ENCODE measurements at places on chromosomes 5 and 9.

- DNase-seq: no peak
Observed at GRCh38 chr9:86925686-86926085, 21.6 kb downstream of the GAS1 start.

GRCh38 chr9:109317311-109317978 lies 3.4 kb downstream of the EPB41L4B start:
- DNase-seq: no peak

DNA sequence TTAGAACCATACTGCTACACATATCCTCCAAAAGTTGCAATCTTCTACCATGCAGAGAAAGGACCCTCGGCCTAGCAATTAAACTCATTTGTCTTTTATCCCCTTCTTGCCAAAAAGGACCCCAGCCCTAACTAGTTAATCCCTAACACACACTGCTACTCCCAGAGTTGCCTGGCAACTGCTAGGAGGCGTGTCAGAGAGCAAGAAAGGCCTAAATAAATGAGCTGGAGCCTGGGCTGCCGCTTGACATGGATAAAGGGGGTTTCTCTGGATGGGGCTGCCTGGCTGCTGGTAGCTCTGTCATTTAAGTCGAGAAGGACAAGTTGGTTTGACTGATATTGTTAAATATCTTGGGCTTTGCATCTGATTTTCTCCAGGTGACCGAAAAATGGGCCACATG lies 194.8 kb downstream of the CRB2 start:
- no peak for DNase-seq

DNA sequence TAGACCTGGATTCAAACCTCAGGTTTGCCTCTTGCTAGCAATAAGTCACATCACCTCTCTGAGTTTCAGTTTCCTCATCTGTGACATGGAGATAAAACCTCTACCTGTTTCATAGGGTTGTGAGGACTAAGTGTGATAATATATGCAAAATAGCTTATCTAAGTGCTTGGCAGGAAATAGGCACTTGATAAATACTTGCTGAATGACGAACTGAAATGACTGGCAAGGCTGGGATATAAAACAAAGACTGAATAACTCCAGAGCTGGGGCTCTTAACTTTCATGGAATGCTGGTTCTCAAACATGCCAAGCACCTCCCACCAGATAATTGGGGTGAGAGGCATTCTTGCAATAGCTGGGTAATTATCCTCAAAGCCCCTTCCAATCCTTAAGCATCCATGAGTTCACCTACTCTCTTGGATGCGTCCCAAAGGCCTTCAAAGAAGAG lies 87.6 kb downstream of the ADRB2 start:
- DNase-seq: no peak

DNA sequence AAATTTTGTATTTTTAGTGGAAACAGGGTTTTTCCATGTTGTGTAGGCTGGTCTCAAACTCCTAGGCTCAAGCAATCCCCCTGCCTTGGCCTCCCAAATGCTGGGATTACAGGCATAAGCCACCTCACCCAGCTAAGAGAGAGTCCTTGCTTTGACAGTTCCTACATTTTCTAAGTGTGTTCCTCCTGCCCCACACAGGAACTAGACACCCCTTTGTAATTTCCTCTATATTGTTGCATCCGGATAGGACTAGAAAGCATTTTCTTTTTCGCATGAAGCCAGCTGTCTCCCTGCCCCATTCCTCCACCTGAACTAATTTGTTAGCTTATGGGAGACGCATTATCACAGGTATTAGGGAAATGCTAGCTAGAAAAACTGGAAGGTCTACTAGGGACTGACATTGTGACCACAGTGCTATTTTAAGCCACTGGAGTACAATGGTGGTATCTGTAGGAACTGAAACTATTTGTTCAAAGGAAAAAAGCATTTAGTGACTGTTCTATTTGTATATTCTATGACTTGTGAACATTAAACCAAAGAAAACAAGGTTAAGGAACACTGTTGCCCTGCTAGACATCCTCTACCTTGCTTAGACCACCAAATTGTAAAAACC lies 214.1 kb downstream of the SMARCA2 start:
- no peak for DNase-seq

- no peak for DNase-seq
Observed at GRCh38 chr5:97623441-97623840, 440.4 kb upstream of the RIOK2 start.
